Melanocyte of skin (primary cell): ENCODE measurements at places on chromosomes 3 and 15. TPM values are rescaled to one million over a fixed set of nuclear protein-coding genes. Genes with fewer than 3 reads are reported as not detected.

Gene TMEM42
- total RNA-seq, result 4.7 and 5.2 TPM in 2 replicates

Gene GOLGA6L4
- total RNA-seq, result 0.73 and 1.0 TPM in 2 replicates

Gene SST
- not detected in 2 replicates for total RNA-seq

Gene ADGRG7
- total RNA-seq, result 0.15 TPM in 1 of 2 replicates, not detected in the other

Gene GOLGA8H
- 0.15 and 0.33 TPM in 2 replicates for total RNA-seq

Gene TRAT1
- total RNA-seq, result not detected in 2 replicates

Gene RAMAC
- 27.5 and 28.0 TPM in 2 replicates for total RNA-seq

Gene PARP3
- 10.3 and 11.1 TPM in 2 replicates for total RNA-seq

Gene ALDH1L1
- 0.31 and 0.33 TPM in 2 replicates for total RNA-seq

Gene FAM43A
- total RNA-seq, result 9.1 and 20.0 TPM in 2 replicates

Gene CPNE4
- total RNA-seq, result not detected in 2 replicates
